SK-N-DZ (cell line): ENCODE measurements at places on chromosomes 11 and 22.

DNA sequence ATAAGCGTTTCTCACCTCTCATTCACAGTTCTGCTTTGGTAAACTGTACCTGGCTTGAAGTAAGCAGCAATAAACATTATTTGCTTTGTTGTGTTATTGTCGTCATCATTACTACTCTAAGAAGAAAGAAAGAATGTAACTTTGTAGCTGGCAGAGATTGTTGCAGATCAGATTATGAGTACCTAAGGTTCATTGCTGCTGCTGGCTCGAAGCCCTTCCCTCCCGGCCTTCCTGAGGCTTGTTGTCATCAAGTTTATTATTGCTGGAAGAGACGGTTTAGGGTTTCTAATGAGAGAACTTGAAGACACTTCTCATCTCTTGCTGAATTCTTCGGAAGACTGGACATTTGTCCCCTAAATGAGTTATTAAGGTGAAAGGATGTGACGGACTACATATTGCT, 101.3 kb downstream of the GRAMD1B start:
- no peak for DNase-seq

GRCh38 chr22:18935889-18936529, at the start of gene PRODH:
PRODH (minus strand) TSS chr22:18936293; CDS start chr22:18936287, 6 bp downstream.
- no peak for DNase-seq

DNA sequence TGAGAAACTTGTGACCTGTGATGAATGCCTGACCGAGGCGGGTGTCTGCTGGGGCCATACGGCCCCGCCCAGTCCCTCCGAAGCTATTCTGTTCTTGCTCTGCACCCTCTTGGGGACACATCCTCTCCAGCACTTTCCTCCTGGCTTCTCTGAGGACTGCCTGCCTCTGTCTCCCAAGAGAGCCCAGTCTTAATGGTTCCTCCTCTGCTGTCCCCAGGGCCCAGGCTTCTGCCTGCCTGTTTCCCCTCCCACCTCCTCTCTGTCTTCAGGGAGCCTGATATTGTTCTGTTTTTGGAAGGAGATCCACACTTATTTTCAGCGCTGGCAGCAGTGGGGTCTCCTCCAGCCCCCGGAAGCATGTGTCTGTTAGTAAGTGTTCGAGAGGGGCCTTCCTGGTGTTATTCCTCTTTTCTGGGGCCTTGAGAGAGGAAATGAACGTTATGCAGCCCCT, 18.7 kb downstream of the SYNGR1 start:
- no peak for DNase-seq

GRCh38 chr11:2264366-2265053, 5.9 kb downstream of the ASCL2 start:
- DNase-seq, result no peak

DNA sequence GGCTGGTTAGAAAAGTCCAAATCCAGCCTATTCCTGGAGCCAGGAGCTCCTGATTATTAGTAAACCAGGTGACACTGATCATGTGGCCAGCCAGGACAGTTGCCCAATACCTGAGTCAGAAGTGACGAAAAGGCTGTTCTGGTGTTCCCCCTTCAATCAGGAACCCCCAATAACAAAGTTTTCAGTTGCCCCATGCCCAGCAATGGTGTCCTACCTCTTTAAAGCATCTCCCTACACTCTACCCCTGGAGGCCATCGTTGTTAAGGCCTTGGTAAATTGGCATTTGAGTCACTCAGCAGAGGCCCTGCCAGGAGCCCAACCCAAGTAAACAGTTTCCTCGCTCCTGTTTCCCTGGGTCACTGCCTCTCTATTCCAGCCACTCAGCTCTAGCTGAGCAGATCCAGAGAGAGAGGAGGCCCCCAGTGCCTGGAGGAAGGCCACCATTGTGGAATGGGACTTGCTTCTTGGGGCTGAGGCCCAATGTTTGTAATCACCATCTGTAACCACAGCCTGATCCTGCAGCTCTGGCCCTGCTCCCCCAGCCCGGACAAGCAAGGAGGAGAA, 25.0 kb downstream of the ARHGAP1 start:
- DNase-seq, result no peak

DNA sequence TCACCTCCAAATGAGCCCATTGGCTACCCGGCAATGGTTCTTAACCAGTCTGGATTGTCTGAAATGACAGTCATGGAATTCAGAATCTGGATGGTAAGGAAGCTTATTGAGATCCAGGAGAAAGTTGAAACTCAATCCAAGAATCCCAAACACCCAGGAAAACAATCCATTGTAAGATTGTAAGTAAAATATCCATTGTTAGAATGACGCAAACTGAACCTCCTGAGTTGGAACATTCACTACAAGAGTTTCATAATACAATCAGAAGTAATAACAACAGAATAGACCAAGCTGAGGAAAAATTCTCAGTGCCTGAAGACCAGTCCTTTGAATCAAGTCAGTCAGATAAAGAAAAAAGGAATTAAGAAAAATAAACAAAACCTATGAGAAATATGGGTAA, 22.1 kb downstream of the OR8G5 start:
- no peak for DNase-seq

DNA sequence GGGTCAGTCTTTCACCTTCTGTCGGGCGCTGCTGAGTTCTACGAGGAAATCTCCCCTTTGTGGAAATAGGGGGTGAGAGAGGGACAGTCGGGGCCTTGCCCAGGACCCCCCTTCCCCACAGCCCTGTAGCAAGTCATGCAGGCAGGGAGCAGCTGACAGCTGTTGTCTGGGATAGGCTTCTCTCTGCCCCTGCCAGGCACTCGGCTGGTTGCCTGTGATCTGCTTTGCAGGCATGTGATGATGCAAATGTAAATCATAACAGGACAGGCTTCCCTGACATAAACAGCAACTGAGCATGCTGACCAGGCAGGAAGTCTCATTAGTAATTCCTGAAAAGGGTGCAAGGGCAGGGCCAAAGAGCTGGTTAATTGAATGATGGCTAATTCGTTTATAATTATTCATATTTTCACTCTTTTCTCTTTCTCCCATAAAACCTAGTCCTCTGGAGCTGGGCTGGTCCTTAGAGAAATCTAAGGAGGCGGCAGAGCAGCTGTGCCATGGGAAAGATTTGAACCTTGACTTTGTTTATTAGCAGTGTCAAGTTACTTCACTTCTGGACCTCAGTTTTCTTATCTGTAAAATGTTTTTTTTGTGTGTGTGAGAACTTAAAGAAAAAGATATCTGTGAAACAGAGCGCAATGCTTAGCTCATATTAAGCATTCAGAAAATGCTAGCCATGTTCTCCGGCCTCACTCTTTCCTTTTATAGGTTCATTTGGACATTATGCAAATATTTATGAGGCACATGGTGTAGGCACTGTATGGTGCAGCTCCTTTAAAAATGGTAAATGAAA, 129.7 kb downstream of the LDLRAD3 start:
- DNase-seq, result peak; percentile 46

GRCh38 chr11:75939992-75940391, 125.0 kb downstream of the UVRAG start:
- no peak for DNase-seq

- DNase-seq, result no peak
Measured at GRCh38 chr22:48797731-48798130, 1029.9 kb downstream of the BRD1 start.

DNA sequence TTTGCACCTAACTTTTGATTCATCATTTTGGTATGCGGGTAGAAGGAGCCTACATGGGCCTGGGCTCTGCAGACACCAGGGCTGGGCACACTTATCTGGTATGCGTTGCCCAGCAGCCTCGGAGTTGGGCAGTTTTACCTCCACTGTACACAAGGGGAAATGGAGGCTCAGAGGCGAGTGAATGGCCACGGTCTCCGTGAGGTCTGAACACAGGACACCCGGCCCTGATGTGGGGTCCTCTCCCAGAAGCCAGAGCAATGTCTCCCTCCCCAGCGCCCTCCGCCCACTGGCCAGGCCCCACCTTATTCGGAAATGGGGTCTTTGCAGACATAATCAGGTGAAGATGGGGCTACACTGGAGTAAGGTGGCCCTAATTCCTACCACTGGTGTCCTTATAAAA, 43.7 kb downstream of the OSBPL5 start:
- DNase-seq, result no peak

- no peak for DNase-seq
Measured at GRCh38 chr22:37010174-37010573, 9.1 kb downstream of the TST start.

DNA sequence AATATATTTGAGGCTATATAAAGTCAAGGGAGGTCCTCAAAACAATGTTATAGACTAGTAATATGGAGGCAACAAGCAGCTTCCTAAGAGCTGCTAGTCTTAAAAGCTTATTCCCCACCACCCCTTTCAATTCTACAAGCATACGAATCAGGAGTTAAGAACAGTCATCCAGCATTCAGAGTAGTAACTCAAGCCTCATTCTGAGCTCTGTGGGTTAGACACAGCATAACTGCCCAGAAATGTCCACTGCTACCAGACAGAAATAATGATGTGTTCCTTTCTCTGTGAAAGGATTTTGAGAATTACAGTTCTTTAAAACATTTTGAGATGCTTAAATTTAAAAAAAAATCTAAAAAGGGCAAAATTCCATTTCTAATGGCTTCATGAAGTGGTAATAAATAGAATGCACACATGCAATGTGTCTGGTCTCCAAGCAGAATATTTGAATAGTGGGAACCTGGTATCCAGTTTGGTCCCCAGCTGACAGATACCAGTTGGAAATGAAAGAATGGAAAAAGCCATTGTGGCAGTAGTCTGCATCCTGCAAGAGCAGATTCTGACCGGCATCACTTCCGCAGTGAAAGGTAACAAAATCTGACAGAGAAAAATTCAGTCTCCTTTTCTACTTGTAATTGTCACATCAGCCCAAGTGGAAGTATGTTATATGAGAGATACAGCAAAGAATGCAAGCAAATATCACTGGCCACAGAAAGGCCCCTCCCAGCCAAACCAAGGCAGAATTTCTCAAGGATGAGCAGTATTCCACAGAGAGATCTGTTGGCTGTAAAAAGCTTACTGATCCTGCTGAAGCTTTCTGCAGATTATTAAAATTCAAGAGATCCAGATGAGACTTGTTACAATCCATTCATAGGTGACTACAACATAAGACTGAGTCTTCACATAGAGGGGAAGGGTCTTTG, 310.8 kb upstream of the PITPNB start:
- DNase-seq, result no peak

DNA sequence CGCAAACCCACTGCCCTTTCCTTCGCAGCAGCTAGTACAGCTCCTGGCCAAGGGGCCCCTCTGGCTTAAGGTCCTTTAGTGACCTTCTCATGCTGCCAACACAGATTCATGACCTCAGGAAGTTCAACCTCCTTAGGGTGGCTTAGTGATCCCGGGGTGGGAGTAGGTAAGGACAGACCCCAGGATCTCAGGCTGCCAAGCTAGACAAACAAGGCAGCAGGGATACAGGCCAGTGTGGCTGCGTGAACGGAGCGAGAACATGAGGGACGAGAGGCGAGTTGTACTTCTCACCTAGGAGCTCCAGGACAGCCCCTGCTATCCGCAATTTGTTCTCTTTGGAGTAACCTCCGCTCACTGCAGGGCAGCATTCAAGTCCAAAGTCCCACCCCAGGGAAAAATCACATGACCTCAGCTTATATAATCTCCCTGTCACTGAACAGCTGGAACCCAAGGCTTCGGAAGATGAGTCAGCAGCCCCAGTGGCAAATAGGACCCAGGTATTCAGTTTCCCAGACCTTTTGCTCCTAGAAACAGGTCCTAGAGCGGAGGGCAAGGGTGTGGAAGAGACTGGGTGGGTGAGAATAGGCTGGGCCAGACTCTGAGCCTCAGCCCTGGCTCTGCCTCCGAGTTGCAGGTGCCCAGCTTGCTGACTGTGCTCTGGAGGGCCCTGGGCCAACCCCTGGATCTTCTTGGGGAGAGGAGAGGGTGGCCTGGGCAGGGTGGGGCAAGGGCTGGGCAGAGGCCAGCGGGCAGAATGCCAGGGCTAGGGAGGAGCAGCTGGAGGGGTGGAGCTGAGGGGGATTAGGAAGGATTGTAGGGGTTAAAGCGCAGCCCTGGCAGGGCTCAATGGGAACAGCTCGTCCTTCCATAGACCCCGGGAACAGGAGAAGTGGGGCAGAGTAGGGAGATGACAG, 13.1 kb downstream of the USP2 start:
- DNase-seq, result no peak

- peak; percentile 58 for DNase-seq
Measured at GRCh38 chr11:112219476-112220232, 6.6 kb upstream of the PTS start.

DNA sequence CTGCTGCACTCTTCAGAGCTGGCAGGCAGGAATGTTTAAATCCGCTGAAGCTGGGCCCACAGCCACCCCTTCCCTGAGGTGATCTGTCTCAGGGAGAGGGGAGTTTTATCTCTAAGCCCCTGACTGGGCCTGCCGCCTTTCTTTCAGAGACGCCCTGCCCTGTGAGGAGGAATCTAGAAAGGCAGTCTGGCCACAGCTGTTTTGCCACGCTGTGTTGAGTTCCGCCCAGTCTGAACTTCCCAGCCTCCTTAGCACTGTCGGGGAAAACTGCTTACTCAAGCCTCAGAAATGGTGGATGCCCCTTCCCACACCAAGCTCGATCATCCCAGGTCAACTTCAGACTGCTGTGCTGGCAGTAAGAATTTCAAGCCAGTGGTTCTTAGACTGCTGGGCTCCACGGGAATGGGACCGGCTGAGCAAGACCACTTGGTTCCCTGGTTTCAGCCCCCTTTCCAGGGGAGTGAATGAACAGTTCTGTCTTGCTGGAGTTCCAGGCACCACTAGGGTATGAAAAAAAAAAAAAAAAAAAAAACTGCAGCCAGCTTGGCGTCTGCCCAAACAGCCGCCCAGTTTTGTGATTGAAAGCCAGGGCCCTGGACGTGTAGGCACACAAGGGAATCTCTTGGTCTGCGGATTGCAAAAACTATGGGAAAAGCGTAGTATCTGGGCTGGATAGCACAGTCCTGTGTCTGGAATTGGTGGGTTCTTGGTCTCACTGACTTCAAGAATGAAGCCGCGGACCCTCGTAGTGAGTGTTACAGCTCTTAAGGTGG, 127.4 kb downstream of the SPON1 start:
- DNase-seq, result no peak

DNA sequence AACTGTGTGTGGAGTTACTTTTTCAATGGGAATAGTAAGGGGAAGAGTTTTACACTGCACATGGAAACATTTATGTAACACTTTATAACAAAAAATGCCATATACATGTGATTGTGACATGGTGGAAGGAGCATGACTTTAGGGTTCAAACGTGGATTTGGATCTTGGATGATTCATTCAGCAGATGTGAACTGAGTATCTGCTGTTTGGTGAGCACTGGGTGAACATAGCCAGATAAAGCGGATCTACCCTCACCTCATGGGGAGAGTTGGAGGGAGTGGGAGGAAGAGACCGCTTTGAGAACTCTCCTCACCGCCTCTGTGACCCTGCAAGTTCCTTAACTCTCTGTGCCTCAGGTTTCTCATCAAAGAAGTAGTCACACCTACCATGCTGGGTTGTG, 3.1 kb downstream of the NAA40 start:
- DNase-seq, result no peak
